ENCODE measurements at places on chromosomes 2 and 18.

- DNase-seq, result no peak
Measured at GRCh38 chr2:174335988-174336500, 1.3 kb downstream of the SP9 start.

- no peak for DNase-seq
Measured at GRCh38 chr18:34821669-34822210, 111.6 kb downstream of the DTNA start.

DNA sequence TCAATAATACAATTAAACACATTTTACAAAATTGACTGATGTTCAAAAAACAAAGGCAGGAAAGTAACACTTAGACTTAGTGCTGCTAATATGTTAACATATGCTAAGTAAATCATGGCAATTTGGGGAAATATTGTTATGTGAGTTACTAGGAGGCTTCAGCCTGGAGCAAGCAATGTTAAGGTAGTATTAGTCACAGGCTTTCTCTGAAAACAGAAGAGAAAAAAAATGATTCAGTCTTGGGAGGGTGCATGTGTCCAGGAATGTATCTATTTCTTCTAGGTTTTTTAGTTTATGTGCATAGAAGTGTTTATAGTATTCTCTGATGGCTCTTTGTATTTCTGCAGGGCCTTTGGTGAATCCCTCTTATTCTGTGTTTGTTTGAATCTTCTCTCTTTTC lies 345.8 kb upstream of the TFPI start:
- DNase-seq, result no peak

DNA sequence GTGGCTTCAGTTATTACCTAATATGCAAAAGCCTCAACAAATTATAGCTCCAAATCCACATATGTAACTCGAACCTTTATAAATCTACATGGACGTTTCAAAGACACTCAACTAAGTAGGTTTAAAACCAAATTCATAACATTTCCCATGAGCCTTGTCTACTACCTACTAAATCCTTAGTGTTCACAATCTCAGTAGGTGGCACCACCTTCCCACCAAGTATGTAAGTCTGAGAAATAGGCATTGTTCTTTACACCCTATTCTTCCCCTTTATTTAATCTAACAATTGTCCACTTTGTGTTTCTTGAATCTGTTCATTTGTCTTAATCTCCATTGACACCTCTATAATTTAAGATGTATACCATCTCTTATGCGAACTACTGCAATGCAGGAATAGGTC lies 4.6 kb downstream of the PIGN start:
- no peak for DNase-seq

DNA sequence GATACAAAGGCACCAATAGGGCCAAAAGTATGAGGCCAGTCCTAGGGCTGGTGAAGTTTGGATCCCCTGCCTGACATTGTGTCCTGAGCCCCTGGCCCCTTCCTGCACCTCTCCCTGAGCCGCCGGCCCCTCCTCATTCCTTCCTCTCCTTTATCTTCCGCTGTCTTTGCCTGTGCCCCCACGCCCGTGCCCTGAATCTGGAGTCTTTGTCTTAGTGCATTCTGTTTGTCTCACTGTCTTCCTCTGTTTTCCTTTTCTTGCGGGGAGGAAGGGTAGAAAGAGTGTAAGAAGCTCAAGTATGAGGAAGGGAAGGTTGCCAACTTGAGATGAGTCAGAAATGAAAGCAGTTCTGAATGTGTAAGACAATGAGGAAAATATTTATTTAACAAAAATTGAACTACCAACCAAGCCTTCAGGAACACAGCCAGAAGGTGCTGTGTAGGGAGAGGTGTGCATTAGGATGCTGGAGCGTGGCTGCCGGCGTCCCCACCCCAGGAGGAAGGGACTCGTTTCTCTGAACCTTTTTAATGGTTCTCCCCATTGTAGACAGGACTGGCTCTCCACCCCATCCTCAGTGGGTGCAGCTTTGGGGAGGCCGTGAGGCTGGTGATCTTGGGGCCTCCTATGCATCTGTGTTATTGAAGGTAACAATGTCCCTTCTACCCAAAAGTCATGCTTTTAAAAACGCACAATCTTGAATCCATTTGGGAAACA lies 133.1 kb downstream of the NEDD4L start:
- DNase-seq, result no peak

DNA sequence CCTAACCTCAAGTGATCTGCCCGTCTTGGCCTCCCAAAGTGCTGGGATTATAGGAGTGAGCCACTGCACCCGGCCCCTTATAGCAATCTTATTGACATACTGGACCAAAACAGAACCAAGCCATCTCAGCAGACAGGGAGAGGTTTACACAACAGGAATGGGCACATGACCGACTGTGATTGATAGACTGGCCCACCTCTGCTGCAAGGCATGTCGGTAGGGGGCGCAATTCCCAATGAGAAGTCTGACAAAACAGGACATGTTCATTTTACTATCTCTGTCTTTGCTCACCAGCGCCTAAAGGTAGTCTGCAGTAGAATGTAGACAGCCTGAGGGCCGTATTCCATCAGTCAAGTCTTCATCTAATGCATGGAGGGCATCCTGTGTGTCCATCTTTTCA lies 2.0 kb downstream of the LYPD6B start:
- DNase-seq, result peak; percentile 45

GRCh38 chr2:237715459-237715947 lies 83.1 kb upstream of the RBM44 start:
- DNase-seq, result no peak

All from CD14-positive monocyte (primary cell).